Bronchial epithelial cell (primary cell): ENCODE measurements at places on chromosomes 4 and X. TPM values are rescaled to one million over a fixed set of nuclear protein-coding genes. Genes with fewer than 3 reads are reported as not detected.

- no peak for DNase-seq
Measured at GRCh38 chr4:89298155-89298554, 9.4 kb downstream of the GPRIN3 start.

GRCh38 chr4:109462802-109463201 is 29.2 kb downstream of the SEC24B start:
- DNase-seq = peak; percentile 58

- DNase-seq = no peak
Measured at GRCh38 chr4:123621072-123621705, 224.6 kb downstream of the SPRY1 start.

DNA sequence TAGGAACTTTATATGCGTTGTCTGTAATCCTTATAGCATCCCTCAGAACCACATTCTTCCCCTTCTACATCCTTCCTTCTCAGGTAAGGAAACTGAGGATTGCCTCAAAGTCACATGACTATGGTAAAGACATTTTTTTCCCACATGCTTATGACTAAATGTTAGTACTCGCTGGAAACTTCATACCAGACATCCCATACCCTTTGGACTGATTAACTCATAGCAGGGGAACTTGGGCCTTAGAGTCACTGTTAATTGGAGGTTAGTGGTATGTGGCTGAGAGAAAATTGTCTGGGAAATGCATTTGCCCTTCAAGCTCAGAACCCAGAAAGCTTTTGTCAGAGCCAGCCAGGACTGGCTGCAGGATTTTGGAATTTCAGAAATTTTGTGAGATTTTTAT is 155.0 kb downstream of the RELL1 start:
- DNase-seq = no peak

DNA sequence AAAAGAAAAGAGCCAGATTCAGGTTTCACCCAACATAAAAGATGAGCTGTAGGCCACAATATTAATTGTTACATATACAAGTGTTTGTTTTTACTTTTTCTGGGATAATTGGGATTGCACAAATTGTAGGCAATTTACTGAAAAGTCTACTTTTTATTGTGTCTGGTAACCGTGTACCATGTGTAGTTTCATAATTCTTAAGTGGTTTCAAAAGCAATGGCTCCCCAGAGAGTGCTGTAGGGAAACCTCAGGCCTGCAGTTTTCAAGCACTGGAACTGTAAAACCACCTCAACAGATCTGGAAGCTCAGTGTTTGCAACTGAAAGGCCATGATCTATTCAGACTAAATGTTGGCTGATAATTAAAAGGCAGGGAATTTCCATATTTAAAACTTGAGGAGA is 53.9 kb upstream of the MMAA start:
- DNase-seq = no peak

GRCh38 chr4:139242511-139243051 is 37.4 kb downstream of the MGARP start:
- peak; percentile 88 for DNase-seq

DNA sequence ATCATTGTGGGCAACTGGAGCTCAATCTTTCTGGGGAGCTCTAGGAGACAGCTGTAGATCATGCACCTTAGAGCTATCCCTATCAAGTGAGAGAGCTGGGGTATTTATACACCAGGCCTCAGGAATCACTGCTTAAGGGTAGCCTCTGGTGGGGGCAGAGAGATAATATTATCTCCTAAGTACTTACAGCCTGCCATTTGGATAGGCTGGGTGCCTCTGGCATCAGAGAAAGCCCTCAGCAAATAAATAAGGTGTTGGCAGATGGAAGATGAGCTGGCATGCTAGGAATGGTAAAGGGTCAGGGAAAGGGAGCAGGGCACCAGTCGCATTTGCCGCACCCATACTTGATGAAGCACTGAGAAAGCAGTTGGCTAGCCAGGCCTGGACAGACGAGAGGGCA is 75.9 kb downstream of the HCCS start:
- DNase-seq = no peak

The SPACA5 gene
- total RNA-seq = not detected in 2 replicates

The SPIN2A gene
- total RNA-seq = 0.13 TPM in 1 of 2 replicates, not detected in the other
